Cortex of kidney (tissue), 1 donor: ENCODE measurements at places on chromosomes 12 and 14.

DNA sequence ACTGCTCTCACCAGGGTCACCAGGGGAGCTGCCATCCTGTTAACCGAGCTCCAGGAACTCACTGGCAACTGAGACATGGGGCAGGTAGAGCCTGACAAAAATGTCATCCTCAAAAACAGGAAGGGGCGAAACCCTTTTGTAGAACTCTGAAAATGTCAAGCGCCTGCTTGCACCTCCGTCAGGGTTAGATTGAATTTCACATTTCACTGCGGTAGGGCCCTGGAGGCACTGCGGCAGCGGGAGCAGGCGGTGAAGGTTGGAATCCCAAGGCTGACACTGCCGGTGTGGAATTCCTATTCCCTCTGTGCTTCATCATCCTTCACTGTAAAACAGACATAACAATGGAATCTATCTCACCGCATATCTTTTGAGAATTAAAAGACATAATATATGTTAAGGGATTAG, 142.8 kb upstream of the TMCC3 start:
- no peak for DNase-seq

- no peak for DNase-seq
These were observed 14.6 kb downstream of the ACTN1 start for GRCh38 chr14:68964300-68965093.

- DNase-seq, result no peak
These were observed 159.5 kb downstream of the ANO4 start for GRCh38 chr12:100954118-100954517.

- DNase-seq, result no peak
These were observed 29.3 kb upstream of the EIF5 start for GRCh38 chr14:103304706-103305105.

DNA sequence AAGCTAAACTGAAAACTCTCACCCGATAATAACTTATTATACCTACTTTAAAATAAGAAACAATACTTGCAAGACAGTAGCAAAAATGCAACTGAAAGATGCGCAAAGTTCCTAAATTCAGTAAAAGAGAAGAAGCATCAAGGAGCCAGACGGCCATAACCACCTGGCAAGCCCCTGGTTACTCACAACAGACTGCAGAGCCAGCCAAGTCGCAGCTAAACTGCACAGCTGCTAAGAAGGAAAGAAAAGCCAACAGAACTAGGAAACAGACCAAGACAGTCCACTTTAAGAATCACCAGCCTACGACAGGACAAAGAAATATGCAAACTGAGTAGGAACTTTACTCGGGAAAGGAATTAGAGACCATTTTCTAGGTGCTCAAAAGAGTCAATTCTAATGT, 127.9 kb downstream of the TMTC1 start:
- no peak for DNase-seq

- no peak for DNase-seq
These were observed 115.0 kb upstream of the MDM1 start for GRCh38 chr12:68446901-68447796.

- DNase-seq, result no peak
These were observed 65.2 kb downstream of the SRGAP1 start for GRCh38 chr12:63909746-63910145.

GRCh38 chr14:39492267-39492666, 60.0 kb upstream of the FBXO33 start:
- no peak for DNase-seq

- DNase-seq, result no peak
These were observed 121.9 kb downstream of the PIK3C2G start for GRCh38 chr12:18383203-18383602.

DNA sequence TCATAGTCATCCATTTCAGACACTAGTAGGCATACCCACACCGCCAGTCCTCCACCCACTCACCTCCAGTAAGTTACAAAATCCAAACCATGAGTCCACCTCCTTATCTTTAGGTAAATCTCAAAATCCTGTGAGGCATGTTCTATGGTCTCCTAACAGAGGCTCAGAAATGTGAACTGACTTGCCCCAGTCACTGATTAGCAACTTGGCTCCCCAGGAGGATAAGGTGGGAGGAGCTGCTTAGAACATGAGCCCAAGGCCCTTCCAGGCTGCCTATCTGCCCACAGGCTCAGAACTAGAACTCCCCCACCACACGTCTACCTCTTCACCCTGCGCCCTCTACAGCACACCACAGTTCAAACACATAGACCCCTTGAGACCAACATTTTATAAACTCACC, 19.9 kb downstream of the SETD3 start:
- no peak for DNase-seq

- DNase-seq, result no peak
These were observed 2.5 kb downstream of the AHNAK2 start for GRCh38 chr14:104975481-104976197.

- DNase-seq, result no peak
These were observed 562.2 kb downstream of the VRK1 start for GRCh38 chr14:97359341-97359740.

GRCh38 chr14:101236496-101237251, 324.6 kb upstream of the DIO3 start:
- no peak for DNase-seq

DNA sequence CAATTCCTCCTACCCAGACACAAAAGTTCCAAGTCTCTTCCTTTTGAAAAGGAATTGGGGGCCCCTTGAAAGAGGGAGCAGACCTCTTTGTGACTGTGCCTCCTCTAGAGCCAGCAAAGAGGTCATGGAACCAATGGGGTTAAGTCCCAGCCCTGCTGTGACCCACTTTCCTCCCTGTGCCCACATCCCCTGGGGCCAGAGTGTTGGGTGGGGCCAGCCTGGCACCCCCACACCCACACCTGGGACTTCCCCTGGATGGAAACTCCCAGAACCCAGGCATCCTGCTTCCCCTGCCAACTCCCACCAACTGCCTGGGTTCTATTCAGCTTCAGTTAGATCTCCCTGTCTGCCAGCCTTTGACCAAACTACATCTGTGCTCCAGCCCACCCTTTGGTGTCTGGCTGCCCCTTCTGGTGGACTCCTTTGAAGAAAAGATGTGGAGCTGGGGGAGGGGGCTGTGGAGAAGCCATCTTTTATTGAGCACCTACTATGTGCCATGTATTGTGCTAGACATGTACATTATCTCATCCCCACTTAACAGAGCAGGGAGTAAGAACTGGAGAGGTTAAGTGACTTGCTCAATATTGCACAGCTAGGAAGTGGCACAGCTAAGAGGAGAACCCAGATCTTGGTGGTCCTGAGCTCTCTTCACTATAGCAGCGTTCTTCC, 4.6 kb upstream of the RARG start:
- no peak for DNase-seq

DNA sequence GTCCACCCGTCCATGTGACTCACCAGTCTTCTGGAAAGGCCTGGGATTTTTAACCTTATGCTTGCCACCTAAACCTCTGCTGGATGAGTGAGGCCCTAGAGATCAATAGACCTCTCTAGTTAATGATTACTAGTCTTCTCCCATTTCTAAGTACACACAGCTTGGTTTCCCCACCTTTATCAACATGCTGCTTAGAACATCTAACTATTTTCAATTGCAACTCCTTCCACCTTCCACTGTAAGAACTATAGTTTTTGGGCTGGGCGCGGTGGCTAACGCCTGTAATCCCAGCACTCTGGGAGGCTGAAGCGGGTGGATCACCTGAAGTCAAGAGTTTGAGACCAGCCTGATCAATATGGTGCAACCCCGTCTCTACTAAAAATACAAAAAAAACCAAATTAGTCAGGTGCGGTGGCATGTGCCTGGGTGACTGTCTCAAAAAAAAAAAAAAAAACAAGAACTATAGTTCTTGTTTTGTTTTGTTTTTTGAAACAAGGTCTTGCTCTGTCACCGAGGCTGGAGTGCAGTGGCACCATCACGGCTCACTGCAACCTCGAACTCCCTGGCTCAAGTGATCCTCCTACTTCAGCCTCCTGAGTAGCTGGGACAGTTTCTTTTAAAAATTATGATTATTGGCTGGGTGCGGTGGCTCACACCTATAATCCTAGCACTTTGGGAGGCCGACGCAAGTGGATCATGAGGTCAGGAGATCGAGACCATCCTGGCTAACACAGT, 18.7 kb upstream of the MDM2 start:
- no peak for DNase-seq

GRCh38 chr12:1927751-1928351, 9.4 kb upstream of the CACNA2D4 start:
- DNase-seq, result no peak

GRCh38 chr14:89214221-89214965, 202.6 kb downstream of the FOXN3 start:
- DNase-seq, result no peak

DNA sequence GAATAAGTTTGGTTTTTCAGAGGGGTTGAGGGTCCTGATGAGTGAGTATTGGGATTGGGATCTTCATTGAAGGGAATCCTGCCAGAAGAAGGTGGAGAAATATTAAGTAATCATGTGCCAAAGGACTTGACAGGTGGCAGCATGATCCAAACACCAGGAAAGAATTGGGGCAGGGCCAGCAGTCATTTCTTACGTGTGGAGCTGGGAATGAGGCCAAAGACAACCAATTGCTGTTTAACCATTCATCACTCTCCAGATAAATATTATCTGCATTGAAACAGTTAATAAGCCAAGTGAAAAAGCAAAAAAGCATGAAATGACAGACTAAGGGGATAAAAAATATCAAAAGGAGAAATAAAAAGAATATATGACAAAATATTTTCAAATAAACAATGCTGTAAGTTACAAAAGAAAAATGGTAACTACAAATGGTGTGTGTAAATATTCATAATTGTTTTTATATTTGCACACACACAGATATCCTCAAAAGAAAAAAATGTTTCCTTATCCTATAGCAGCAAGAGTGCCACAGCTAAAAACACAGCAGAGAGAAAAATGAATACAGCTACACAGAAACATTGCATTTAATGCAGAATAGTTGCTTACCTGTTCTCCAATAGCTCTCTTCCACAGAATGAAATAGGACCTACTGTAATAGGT, 26.2 kb downstream of the C2CD5 start:
- no peak for DNase-seq

DNA sequence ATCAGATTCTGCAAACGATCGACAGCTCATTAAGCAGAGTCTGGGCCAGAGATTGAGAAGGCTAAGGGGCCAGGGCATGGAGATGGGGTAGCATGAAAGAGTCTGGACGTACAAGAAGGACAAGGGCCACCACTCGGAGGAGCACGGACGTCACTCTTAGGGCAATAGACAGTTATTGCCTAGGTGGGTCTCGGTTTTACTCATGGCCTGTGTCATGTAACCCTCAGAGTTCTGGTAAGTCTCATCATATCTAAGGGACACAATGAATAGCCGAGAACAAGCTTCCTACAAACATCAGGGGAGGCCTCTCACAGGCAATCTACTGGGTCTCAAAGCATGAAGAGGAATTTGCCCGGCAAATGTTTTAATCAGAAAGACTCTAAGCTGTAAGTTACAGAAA, 30.4 kb upstream of the ITPK1 start:
- no peak for DNase-seq

DNA sequence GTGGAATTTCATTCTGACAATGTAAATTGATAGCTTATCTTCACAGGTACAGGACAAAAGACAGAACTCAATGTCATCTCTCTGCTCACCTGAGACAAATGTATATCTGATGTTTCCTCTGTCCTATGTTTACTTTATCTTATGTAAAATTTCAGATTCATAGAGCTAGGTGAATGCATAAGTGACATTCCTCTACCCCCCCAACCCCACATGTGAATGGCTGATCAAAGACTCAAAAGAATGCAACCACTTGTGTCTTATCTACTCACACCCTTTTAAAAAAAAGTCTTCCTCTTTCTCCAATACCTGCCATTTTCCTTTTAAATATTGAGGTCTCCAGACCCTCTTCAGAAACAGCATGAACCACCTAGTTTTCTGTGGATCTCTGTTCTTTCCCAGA, 736.6 kb upstream of the SEL1L start:
- no peak for DNase-seq

GRCh38 chr12:97182769-97183168, 275.7 kb downstream of the NEDD1 start:
- no peak for DNase-seq

DNA sequence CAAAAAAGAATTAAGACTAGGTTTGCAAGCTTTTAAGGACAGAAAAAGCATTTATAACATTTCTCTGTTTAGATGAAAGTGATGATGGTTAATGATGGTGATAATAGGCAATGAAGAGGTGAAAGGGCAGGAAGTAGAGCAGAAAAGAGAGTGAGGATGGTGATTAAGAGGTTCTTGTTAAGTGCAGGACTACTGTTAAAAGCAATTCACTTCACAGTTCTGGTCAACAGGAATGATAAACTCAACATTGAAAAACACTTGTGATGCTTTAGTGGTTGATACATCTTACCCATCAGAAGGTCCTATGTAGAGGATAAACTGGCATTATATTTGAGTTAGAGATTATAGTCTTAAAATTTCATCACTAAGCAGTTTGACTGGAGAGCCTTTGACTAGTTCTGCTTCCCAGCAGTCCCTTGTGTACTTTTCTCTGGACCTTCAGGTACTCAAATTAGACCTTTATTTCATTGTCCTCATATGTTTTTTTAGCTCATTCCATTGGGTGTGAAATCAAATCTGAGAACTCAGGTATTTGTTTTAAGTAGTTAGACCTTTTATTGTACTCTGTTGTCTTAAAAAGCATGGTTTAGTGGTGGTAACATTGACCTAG, 10.9 kb downstream of the RAP1B start:
- no peak for DNase-seq

DNA sequence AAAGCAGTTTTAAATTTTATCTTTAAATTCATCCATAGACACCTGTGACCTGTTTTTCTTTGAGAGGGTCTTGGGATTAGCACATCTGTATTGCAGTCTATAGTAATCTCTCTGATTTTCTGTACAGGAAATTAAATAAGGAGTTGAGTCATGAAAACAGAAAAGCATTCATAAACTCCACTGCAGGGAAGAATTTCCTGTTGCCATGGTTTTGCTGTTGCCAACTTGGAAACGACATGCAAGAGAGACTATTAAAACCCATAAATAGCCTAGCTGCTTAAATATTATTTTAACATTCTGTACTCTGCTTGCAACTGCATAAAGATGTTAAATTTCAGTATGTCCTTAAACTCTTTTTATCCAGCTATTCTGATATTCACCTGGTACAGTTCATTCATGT, 281.0 kb upstream of the RGS6 start:
- DNase-seq, result no peak

DNA sequence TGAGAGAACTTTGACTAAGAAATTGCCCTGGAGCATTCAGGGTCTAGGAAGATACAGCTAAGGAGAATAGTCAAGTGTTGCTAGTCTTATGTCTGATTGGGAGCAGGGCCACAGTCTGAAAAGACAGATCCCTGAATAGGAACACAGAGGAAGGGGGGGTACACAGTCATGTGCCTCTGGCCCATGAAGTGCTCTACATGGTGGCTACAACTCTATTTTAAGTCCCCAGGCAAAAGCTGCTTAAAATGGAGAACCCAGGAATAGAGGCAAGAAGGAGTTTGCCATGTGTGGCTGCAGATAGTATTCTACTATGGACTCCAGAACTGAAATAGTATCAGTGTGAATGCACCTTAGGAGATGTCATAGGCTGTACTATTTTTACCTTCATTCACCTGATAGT, 118.0 kb upstream of the NPAS3 start:
- no peak for DNase-seq

DNA sequence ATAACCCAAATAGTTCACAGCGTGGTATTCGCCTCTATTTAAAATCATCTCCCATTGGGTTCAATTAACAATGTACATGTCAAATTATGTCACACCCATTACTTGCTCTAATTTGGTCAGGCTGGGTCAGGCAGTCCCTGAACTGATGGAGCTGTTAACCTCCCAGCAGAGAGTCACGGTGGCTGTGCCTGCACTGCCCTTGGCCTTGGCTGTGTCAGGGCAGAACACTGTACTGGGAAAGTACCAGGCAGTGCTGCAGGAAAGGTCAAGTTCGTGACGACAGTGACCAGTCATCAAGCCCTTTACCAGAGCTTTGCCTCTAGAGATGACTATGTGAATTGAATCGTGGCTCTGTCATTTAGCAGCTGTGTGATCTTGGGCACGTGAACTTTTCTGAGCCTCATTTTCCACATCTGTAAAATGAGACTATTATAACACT, 100.0 kb downstream of the ARF6 start:
- DNase-seq, result no peak
